ENCODE measurements at places on chromosomes 6 and 20.

DNA sequence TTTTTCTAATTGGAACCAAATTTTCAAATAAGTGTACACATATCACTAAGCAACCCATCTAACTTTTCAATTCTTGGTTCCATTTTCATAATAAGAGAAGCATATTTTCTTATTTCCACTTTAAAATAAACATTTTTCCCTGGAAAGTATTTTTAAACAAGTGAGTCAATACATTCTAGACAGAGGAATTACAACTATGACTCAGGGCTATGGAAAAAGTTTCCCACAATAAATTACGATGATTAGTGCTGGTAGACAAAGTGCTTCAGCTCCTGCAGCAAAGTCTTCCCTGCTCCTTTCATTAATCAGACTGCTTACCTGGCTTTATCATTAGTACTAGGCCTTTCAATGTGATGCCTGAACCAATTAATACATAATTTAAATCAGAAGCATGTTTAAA lies 322.5 kb downstream of the HACE1 start:
- no peak for DNase-seq

DNA sequence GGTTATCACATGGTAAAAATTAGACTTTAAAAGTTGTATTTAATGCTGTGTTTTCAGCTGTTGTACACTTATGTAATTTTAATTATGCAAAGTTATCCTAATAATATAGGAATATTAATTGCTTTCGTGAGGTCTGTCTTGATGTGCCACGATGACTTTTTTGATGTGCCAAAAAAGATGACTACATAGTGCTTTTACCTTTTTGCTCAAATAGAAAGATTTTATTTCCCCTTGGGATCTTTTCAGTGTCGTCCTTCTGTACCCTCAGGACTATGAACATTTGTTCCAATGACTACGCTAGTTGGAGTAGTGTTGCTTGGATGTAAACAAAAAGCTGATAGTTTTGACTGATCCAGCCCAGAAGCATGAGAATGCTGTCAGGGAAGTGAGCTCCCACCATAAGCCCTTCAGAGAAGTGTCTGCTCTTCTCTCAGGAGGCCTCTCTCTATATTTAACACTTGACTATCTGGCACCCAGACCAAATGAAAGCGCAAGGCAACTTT lies 1.2 kb upstream of the CD164 start:
- DNase-seq, result no peak

GRCh38 chr6:82367704-82368103 lies 4.1 kb downstream of the TPBG start:
- DNase-seq, result no peak

- DNase-seq, result no peak
Measured at GRCh38 chr6:106477146-106477545, 116.6 kb downstream of the CRYBG1 start.

DNA sequence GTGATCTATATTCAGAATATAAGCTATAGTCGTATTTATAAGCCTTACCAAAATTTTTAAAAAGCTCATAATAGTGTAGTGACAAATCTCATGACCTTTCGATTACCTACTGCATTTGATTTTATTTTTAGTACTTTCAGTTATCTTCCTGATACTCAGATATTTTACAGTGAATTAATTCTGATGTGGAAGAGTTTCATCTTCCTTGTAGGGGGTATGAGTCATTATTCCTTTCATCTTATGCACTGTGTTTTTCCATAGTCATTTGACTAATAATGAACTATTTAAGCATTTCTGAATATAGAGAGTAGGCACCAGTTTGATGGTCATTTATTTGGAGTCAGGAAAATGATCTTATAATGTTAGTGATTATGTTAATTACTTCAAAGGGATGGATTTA lies 36.4 kb downstream of the HDGFL1 start:
- DNase-seq, result no peak

DNA sequence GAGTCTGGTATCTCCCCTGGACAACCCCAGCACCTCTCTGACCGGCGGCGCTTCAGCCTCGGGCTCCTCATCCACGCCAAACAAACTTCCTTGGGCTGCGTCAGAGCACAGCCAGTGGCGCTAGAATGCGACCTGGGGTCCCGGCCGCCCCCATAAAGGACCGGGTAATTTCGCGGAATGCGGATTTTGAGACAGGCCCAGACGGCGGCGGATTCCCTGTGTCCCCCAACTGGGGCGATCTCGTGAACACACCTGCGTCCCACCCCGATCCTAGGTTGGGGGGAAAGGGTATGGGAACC lies 1.6 kb downstream of the FOXP4 start:
- no peak for DNase-seq

DNA sequence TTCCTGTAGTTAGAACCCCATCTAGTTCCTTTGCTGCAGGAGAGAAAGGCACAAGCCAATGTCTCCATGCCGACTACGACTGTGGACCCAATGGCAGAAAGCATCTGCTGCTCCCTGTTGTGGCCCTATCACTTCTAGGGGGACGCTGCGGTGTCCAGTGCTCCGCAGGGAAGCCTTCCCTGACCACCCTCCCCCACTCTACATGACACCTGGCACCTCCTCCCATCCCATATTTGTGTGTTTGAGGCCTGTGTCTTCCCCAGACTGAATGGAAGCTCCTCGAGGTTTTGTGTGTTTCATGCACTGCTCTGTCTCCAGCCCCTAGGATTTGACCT lies 159.5 kb downstream of the DTNBP1 start:
- no peak for DNase-seq

- no peak for DNase-seq
Measured at GRCh38 chr6:91482498-91482897, 895.6 kb upstream of the MAP3K7 start.

GRCh38 chr6:119342430-119342829 lies 7.1 kb downstream of the MAN1A1 start:
- no peak for DNase-seq

DNA sequence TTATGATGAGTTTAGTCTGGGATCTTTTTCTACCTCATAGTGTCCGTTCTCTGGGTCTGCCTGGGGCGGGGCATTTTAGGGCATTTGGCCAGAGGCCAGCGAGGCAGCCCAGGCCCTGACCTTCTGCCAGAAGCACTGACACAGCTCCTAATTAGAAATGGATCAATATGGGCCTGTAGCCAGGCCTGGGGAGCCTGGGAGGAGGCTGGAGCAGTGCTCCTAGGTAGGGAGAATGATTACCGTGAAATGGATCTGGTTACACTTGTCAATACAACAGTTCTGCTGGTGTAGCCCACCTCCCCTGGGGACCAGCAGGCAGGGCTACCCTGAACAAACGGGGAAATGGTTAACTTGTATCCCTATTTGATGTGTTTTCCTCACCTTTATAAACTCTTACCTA lies 23.0 kb downstream of the RALY start:
- DNase-seq, result no peak

DNA sequence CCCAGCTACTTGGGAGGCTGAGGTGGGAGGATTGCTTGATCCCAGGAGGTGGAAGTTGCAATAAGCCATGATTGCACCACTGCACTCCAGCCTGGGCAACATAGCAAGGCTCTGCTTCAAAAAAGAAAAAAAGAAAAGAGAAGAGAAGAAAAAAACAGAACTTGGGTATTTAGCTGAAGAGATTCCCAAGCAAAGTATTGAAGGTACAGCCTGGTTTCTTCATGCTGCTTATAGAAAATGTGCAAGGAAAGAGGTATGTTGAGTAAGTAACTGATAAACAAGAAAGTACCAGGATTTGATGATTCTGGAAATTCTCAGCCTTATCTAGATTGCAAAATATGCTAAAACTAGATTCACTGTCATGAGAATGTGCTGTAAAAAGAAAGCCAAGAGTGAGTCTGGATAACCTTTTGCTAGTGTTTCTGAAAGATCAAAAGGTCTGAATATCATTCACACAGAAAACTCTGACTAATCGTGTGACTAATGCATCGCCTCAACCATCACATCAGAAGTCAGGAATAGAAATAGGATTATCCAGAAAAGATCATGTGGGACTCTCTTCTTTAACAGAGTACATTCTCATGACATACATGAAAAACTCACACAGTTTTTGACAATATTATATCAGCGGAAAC lies 32.4 kb upstream of the NOP56 start:
- no peak for DNase-seq

GRCh38 chr6:79157961-79158644 lies 76.4 kb downstream of the HMGN3 start:
- no peak for DNase-seq

- DNase-seq, result no peak
Measured at GRCh38 chr6:7201732-7202541, 94.2 kb downstream of the RREB1 start.

DNA sequence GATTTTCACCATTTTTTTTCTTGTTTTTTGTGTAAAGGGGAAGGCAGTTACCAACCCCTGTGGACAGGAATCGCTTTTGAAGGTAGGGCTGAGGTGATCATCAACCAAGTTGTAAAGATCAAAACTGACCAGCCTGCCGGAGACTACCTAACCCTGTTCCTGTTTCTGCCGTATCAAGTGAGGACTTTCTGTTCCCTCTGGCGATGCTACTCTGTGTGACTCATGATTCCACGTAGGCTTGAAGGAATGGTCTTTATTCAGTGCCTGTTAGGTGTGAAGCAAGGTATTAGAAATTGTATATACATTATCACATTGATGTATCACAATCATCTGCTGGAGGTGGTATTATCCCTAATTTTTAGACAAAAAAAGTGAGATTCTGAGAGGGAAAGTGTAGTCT lies 161.3 kb downstream of the SOX4 start:
- no peak for DNase-seq

DNA sequence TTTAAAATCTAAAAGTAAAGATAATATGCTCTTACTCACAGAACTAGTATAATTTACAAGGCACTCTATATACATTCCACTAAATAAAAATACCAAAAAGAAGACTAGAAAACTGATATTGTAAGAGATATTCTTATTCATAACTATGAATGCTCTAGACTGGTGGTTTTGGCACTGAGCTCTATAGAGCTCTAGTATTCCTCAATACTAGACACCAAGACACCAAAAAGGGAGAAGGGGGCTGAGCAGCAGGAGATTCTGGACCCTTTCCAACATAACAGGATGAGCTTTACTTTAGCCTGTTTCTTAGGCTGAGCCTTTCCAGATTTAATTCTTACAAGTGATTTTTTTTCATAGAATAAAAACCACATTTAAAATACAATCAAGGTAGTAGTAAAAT lies 173.6 kb downstream of the COL21A1 start:
- no peak for DNase-seq
